ENCODE measurements at places on chromosomes 6 and 20. TPM values are rescaled to one million over a fixed set of nuclear protein-coding genes. Genes with fewer than 3 reads are reported as not detected.

Gene HLA-A
- polyA plus RNA-seq, result 287 TPM

- no peak for DNase-seq
Observed at GRCh38 chr6:52457096-52457495, 37.0 kb downstream of the EFHC1 start.

GRCh38 chr20:36480456-36481048, 60.8 kb upstream of the MYL9 start:
- DNase-seq, result peak; percentile 7

DNA sequence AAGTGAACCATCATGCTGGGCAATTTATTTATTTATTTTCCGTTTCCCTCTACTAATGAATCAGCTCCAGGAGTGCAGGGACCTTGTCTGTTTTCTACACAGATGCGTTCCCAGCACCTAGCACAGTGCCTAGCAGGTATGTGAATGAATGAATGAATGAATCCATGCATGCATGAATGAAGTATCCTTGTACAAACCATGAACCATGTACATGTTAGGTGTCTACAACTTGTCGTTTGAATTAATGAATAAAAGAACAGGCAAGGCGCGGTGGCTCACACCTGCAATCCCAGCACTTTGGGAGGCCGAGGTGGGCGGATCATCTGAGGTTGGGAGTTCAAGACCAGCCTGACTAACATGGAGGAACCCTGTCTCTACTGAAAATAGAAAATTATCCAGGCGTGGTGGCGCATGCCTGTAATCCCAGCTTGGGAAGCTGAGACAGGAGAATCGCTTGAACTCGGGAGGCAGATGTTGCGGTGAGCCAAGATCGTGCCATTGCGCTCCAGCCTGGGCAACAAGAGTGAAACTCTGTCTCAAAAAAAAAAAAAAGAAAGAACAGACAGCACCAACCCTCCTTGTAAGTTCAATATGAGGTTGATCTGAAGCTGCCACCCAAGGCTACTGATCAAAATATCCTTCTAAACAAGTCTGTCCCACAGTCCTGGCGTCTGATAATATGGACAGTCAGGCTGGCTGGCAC, 27.3 kb upstream of the SLC9A8 start:
- no peak for DNase-seq

DNA sequence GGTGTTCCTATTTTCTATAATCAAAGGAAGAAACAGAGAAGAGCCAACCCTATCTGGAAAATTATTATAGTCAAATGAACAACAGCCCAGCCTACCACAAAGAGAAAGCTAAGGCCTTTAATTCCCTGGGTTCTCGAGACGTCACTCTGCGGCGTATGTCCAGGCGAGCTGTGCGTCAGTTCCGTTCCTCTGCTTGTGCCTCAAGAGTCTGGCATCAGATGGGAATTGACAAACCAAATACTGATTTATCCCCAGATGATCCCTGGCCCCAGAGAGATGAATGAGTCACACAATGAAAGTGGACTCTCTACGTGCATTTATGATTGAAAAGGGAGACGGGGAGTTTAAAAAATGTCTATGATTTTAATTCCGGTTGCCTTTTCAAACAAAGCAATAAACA, 151.6 kb upstream of the PDE10A start:
- DNase-seq, result no peak

DNA sequence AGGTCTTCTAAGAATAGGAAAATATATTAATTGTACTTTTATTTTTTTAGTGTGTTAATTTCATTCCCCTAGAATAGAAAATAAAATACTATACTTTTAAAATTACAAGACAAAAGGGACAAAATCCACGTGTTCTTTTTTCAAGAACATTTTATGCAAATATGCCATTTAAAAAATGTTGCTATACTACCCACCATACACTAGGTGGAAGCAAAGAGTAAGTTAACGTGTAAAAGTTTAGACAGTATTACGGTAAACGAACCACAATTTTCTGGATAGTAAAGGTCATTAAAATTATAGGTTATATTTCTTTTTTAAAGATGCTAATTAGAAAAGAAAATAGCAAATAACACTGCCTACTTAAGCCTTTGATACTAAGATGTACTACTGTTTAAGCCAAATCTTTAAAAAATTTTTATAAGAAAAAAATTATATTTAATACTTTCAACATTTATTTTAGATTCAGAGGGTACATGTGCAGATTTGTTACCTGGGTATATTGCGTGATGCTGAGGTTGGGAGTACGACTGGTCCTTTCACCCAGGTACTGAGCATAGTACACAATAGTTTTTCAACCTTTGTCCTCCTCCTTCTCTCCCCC, 287.6 kb downstream of the PHF3 start:
- DNase-seq, result no peak

DNA sequence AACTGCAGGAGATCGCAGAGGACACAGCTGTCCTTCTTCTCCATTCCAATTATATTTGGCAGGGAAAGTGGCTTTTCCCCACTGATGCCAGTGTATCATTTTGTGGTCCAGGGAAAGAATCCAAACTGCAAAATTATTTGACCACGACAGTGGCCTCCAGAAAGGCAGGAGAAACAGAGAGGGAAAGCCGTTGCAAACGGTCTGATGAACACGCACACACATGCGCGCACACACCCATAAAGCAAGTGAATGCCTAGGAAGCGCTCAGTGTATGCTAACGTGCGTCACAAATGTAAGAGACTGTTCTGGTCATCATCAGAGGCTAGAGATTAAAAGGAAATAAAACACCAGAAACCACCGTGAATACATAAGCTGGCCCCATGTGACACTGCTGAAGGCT, 54.0 kb downstream of the NPEPL1 start:
- DNase-seq, result no peak

Data from right cardiac atrium (tissue), 5 donors.